ENCODE measurements at places on chromosomes 3 and 15.
A peak's percentile ranks its signal among the peaks of the same experiment; 100 is the strongest.

GRCh38 chr3:161559177-161559998 lies 62.8 kb downstream of the OTOL1 start:
- peak; percentile 12 for DNase-seq

- no peak for DNase-seq
Measured at GRCh38 chr15:87365186-87365585, 891.4 kb downstream of the NTRK3 start.

DNA sequence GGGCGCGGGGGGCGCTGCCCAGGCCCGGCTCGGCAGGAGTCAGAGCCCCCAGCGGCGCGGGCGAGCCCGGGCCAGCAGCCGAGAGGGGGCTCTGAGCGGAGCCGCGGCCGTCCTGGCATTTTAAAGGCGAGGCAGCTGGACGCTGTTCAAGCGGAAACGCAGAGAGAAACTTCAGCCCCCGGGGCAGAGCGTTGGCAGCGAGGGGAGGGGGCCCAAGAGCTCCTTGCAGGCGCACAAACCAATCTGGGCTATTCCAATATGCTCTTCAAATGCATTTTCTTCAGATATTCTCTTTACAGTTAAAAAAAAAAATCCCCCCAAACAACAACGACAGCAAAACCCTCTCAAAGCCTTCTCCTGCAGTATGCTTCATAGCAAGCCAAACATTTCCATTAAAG lies at the start of gene CTXND1:
Gene CTXND1, minus strand, starts transcription at position 93 of the 398 bp plus-strand sequence. CDS start 50,264 bp downstream, outside the sequence.
- DNase-seq: no peak

DNA sequence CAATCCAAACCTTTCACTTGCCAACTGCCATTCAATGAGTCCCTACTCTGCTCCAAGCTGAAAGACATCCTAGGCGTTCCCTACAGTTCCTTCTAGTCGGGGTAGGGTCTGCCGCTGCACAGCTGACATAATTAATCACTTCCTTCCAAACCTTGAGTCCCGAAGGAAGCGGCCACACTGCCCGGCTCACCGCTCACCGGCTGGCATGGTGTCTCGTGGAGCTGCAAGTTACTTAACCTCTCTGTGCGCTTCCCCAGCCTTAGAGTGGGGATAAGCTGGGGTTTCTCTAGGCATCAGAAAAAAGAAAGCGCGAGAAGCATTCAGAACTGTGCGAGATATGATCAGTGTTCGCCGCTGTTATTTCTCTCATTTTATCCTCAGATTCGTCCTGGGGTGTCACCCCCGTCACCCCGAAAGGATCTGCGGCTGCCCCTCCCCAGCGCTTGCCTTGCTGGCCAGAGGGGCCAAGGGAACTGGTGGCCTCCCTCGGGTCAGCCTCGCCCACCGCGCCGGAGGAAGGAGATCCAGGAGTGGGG lies 748 bp downstream of the MRPS25 start:
- DNase-seq: no peak

- DNase-seq: no peak
Measured at GRCh38 chr15:49134683-49135341, 20.6 kb downstream of the COPS2 start.

- no peak for DNase-seq
Measured at GRCh38 chr3:18885612-18886011, 262.7 kb upstream of the KCNH8 start.

DNA sequence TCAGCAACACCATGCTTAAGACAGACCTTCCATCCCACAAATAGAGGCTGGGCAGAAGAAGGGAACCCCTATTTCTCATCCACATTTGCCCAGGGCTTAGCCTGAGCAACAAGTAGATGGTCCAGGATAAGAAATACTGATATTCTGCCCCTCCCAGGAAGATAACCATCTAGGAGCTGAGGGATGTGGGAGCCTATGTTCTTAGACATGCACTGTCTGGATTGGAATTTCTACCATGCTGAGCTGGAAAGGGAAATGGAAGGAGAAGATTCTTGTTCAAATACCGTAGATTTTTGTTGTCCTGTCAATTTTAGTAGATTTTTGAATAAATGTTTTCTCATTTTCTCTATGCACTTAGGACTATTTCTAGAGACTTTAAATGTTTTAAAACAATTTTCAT lies 450.7 kb upstream of the SEMA6D start:
- DNase-seq: no peak

GRCh38 chr3:181999314-181999713 lies 287.6 kb downstream of the SOX2 start:
- no peak for DNase-seq
